ENCODE measurements at places on chromosomes 16 and 17. TPM values are rescaled to one million over a fixed set of nuclear protein-coding genes. Genes with fewer than 3 reads are reported as not detected.
A peak's percentile ranks its signal among the peaks of the same experiment; 100 is the strongest.

- no peak for DNase-seq
Observed at GRCh38 chr17:73393381-73393780, 81.6 kb upstream of the CDC42EP4 start.

DNA sequence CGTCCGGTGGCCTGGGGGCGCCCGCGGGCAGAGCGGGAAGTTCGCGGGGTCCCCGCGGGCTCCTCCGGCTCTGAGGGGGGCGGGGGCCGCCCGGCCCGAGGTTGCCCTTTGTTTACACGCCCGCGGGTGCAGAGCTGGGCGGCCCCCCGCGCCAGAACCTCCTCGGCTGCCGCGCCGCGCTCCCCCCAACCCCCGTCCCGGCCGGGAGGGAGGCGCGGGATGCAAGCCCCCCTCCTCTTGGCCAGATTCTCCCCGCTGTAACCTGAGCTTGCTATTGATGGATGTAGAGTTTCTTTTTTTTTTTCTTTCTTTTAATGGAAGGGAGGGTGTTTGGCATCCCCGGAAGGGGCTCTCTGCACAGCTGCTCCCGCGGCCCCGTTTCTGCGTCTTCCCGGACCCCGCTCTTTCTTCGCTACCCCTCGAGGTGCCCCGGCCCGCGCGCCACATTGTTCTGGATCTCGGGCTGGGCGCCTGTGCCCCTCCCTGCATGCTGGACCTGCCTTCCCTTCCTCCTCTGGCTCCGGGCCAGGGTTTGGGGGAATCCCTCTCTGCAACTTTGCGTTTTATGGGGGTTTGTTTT lies 646 bp downstream of the CBX2 start:
- peak; percentile 25 for DNase-seq

DNA sequence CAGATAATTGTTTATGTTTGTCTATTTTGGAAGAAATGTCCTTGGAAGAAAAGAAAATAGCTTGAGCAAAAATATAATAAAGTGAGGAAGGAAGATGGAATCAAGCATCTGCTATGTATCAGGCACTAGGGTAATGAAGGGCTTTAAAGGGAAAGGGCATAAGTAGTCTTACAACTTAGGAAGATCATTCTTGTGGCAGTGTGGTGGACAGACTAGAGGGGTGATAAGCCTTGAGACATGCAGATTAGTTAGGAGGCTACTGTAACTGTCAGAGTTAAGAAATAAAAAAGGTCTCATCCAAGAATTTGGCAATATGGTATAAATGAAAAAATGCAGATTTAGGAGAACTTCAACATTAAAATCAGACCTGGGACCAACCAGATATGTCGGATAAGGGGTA lies 14.9 kb downstream of the FAM222B start:
- no peak for DNase-seq

DNA sequence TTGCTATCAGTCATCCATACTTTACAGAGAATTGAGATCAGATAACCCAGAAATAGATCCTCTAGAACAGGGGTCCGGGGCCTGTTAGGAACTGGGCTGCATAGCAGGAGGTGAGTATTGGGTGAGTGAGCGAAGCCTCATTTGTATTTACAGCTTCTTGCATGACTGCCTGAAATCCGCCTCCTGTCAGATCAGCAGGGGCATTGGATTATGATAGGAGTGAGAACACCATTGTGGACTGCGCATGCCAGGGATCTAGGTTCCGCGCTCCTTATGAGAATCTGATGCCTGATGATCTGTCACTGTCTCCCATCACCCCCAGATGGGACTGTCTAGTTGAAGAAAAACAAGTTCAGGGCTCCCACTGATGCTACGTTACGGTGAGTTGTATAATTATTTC lies 13.0 kb upstream of the SCIMP start:
- DNase-seq: no peak

- DNase-seq: no peak
Observed at GRCh38 chr16:5361322-5361721, 263.7 kb upstream of the EEF2KMT start.

GRCh38 chr16:30533146-30533522 lies 1.5 kb downstream of the ZNF747 start:
- DNase-seq: no peak

- no peak for DNase-seq
Observed at GRCh38 chr16:72013888-72014581, 5.5 kb downstream of the DHODH start.

Gene UNC45B
- not detected for total RNA-seq

Gene TNFSF13
- total RNA-seq: 6.0 TPM

Gene CARD14
- 0.19 TPM for total RNA-seq

Gene FOXL1
- not detected for total RNA-seq
